ENCODE measurements at places on chromosomes 1 and 21.
A peak's percentile ranks its signal among the peaks of the same experiment; 100 is the strongest.

DNA sequence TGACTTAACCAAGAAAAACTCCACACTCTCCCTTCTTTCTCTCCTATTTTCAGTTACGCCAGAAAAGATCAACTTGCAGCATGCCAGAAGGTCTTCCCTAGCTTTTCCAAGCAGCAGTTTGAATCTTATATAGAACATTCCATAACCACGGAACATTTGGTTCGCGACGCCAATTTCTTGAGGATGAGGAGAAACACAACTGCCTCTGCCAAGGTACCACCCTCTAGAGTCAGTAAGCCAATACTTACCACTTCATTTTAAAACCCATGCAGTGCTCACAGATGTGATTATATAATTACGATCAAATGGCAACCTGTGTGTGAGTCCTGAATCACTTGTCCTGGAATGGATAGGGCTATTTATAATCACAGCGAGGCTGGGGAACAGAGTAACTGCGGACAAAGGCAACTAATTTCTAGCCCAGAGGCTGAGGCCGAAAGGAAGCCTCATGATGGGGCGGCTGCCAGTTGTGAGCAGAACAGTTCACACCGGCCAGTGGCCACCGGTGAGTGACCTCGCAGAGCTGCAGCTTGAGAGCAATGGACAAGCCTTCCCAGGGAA lies 43.2 kb upstream of the BACE2 start:
- DNase-seq = no peak

DNA sequence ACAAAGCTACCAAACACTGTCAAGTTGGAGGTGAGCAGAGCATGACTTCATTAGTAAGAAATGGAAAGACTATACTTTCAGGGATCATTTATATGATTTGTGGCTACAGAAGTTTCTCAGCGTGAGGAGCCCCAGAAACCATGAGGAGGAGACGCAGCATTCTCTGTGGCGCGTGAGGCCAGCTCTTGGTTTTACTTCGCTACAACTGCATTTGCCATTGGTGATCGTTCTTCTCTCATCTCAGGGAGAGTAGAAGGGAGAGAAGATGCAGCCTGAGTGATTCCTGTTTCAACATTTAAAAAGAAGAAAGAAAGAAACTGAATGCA lies 94.5 kb upstream of the ATP1A1 start:
- DNase-seq = no peak

- no peak for DNase-seq
Measured at GRCh38 chr1:217193151-217193550, 437.7 kb downstream of the GPATCH2 start.

DNA sequence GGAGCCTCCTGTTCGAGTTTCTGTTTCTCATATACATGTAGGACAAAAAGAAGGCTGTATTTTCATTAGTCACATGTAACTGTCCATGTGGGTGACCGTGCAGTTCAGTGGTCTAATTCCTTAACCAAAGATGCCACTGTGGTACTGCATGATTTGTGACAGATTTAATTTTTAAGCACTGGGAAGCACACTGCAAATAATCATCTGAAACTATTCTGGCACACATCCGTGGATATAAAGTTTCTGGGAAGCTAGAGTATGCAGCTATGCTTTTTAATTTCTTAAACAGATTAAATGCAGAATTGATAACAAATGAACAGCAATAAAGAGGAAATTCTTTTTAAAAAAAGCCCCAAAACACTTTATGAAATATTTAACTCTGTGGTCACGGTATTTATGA lies 254.8 kb downstream of the LMO4 start:
- DNase-seq = no peak

GRCh38 chr1:238377280-238377919 lies 486.7 kb upstream of the ZP4 start:
- DNase-seq = no peak

GRCh38 chr1:21216835-21217811 lies 40.4 kb upstream of the EIF4G3 start:
- no peak for DNase-seq

GRCh38 chr1:172040466-172040865 lies 199.2 kb downstream of the DNM3 start:
- no peak for DNase-seq

DNA sequence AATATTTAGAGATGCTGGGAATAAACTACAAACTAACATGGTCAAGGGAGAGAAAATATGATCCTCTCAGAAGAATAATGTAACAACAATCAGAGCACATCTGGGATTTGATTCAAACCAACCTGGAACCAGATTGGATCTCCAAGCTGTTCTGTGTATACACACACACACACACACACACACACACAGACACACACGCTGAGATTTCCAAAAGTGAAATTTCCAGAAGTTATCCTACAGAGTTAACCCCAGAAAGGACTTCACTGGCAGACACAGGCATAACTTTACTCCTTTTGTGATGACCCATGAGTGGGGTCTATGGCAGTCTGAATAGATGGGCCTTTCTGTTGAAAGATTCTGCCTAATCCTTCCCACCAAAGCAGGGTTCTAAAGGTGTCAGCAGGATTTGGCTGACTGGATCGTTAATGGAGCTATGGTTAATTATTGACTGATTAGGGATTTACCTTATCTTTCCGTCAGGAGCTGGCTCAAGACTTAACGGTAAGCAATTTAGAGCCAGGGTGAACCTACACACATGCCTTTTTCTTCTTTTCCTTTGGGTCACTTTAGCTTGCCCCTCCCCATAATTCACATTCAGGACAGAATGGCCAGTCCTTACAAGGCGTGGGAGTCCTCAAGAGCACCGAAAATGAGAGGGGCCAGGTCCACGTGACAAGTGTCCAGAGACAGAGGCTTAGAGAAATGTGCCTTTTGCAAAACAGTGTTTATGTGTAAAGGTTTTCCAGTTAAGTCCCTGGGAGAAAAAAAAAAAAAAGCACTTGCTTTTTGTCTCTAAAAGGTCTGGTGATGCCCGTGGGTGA lies 10.9 kb upstream of the PROX1 start:
- no peak for DNase-seq

- no peak for DNase-seq
Measured at GRCh38 chr1:19457607-19458006, 27.7 kb downstream of the CAPZB start.

- DNase-seq = no peak
Measured at GRCh38 chr1:30929944-30930525, 21.5 kb upstream of the SDC3 start.

DNA sequence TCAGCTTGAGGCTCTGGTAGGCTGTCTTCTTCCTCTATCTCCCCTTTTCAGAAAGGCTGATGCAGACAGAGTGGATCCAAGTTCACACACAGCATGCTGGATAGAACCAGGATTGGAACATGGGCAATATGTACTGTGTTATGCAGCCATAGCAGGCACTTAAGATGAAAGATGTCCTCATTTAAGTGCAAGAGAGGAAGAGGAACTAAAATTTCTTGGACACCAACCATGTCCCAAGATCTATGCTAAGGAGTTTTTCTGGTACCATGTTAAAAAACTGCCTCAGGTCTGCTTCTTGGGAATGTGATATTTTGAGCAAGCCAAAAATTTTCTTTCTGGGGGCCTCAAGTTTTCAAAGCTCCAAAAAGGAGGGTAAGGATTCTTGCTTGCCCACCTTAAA lies 1.2 kb downstream of the SDHB start:
- no peak for DNase-seq

GRCh38 chr1:198876371-198876871 lies 237.6 kb downstream of the PTPRC start:
- peak; percentile 7 for DNase-seq

- DNase-seq = no peak
Measured at GRCh38 chr1:55244476-55245099, 29.4 kb upstream of the USP24 start.

DNA sequence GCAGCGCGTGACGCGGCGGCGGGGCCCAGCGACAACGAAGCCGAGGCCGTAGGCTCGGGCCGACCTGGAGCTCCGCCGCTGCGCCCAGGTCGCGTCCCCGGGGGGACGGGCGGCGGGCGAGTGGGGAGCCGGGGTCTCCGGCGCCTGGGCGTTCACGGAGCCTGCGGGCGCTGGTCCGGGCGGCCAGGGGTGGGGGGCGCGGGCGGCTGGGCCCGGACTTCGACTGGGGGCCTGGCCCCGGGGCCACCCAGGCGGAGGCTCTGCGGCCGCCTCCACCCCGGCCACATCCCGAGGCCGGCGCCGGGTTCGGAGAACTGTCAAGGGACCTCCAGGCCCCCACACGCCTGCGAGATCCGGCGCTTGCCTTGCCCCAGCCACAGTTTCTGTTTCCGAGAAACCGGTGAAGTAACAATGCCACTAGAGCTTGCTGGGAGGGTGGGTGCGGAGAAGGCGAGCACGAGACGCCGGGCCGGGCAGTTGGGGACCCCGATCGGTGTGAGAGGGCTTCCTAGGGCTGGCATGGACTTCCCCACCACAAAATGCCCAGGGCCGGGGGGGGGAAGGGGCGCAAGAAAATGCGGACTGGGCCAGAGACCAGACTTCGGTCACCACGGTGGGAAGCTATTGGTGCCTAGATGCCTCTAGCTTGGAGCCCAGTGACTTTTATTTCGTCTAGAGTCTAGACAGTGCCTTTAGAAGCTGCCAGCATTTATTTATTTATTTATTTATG lies 501 bp downstream of the FBXO6 start:
- no peak for DNase-seq

GRCh38 chr1:197989058-197989457 lies 71.9 kb downstream of the LHX9 start:
- no peak for DNase-seq

GRCh38 chr1:54995835-54996234 lies 2.9 kb upstream of the BSND start:
- no peak for DNase-seq

GRCh38 chr21:20882462-20883407 lies 115.5 kb upstream of the NCAM2 start:
- no peak for DNase-seq

DNA sequence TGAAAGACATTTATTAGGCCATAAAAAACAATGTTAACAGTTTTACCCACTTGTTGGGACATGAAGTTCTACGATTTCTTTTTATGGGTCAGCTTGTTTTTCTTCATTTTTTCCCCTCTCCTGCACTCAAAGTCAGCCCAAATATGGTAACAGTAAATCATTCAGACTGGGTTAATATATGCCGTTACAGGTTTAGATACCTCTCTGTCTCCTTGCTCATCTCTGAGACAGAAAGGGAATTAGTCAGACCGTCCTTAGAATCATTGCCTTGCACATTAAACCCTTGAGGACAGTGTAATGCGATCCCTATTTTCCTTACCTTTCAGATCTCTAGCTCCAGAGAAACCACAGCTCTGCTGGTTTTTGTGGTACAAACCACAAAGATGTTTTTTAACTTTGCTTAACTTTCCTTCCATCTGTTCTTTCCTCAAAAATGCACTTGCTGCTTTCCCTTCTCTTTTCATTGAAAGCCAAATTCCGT lies 613.3 kb downstream of the PLPP3 start:
- no peak for DNase-seq

DNA sequence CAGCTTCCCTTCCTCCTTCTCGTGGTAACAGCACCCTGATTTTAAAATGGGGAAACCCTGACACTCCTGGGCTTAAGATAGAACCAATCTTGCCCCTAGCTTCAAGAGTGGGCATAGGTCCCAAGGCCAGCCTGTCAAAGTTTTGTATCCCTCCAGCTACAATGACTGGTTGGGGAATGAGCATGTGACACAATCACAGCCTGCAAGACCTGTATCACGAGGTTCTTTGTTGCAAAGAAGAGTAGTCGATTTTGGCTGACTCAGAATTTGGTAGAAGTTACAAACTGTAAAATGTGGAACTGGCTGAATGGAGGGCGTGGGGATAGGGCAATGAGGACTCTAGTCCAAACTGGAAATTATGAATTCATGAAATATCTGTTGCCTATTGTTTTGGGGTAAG lies 18.7 kb downstream of the CTSK start:
- DNase-seq = no peak

DNA sequence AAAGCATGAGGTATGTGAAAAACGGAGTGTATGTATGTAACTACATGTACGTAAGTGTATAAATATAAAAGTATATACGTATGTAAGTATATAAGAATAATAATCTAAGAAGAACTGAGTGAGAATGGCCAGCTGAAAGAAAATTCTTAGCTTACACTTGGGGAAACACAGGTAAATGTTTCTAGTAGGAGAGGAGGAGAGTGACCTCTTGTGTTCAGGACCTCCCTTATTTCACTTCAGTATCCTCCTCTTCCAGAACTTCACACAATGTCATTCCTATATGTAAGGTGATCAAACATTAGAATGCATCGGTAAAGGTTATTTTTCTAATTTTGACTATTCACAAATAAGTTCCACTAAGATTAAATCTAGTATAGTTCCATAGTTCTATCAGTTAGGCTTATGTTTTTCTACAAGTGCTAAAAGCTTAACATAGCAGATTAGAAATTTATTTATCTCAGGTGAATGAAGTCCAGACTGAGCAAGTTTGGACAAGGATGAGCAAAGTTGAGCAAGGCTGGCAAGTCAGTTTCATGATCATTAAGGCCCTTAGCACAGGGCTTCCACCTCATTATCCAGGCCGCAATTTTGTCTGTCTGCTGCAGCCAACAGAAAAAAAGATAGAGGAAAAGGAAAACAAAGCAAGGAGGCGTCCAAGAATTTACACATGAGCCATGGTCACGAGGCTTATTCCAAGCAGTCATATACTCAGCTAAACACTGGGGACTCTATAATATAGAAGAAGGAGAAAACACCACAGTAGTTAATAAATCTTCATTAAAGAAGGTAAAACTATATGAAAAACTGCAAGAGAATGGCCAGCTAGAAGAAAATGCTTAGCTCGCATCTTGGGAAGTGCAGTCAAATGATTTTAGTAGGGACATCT lies 7.1 kb upstream of the MROH9 start:
- DNase-seq = no peak

Data from C1 segment of cervical spinal cord (tissue), 14 donors.